ENCODE measurements at places on chromosomes 3 and 15.

DNA sequence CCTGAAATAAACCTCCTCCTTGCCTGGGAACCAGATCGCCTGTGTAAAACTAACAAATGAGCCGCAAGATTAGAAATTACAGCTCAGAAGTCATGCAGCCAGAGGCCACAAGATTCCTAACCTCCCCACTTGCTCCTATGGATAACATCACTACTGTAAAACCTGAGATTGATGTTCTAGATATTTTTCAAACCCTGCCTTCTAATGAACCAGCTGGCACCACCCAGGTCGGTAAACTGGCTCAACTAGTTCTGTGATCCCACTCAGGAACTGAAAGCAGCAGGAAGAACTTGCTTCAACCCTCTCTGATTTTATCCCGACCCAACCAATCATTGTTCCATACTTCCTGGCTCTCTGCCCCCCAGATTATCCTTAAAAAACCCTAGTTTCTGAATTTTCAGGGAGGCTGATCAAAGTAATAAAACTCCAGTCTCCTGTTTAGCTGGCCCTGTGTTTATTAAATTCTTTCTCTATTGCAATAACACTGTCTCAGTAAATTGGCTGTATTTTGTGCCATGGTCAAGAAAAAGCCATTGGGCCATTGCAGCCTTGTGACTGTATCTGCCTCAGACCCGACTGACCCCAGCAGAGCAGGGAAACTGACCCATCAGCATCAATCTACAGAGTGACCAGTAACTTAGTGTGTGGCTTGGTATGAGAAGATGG is 98.9 kb downstream of the RPLP1 start:
- DNase-seq: no peak

DNA sequence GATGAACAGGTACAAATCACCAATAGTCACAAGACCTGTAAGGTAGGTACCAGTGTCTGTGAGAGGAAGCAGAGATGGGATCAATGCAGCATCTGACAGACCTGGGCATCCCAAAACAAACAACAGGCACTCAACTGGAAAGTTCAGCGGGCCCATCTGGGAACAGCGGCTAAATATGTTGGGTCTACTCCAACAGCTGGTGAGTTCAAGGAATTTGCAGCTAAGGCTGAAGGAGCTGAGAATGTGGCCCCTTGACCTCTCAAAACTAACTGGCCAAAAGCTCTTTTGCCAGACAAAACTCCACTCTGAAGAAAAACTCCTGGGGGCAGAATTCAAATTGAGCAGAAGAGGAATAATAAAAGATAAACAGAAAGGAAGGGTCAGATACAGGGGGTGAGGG is 24.4 kb downstream of the AVEN start:
- DNase-seq: no peak

DNA sequence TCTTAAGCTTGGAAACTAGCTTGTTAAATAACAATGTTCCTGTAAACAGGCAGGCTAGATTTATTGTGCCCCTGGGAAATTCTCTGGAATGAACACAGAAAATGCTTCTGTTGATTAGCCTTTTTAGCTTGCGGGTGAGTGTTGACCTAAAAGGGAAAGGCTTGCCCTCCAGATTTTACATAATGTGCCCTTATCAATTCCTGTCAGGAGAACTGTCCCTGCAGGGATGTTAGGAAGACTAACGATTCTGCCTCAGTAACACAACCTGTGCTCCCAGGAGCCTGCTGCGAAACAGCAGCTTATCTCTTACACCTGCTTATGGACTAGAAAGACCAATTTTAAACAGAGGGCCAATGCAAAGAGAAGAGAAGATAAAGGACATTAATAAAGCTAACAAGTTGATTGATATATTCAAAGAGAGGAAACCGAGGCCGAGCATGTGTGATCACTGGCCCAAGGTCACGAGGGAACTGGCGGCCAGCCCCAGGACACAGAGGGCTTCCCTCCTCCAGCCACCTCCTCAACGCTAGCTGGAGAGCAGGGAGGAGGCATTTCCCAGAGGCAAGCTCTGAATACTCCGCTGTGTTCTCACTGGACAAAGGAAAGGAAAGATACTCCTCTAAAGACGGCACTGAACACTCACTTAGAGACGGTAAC is 48.4 kb upstream of the TJP1 start:
- no peak for DNase-seq

GRCh38 chr15:64774629-64775493 is 528 bp downstream of the RBPMS2 start:
- DNase-seq: peak; percentile 56

- no peak for DNase-seq
Observed at GRCh38 chr3:43126536-43126935, 20.7 kb upstream of the POMGNT2 start.

DNA sequence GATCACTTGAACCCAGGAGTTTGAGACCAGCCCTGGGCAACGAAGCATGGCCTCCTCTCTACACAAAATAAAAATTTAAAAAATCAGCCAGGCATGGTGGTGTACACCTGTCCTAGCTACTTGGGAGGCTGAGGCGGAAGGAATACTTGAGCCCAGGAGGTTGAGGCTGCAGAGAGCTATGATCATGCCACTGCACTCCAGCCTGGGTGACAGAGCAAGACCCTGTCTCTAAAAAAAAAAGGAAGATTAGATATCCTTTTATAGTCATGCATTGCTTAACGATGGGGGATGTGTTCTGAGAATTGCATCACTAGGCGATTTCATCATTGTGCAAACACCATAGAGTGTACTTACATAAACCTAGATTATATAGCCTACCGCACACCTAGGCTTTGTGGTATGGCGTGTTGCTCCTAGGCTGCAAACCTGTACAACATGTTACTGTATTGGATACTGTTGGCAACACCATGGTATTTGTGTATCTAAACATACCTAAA is 12.6 kb downstream of the ALAS1 start:
- DNase-seq: no peak

- DNase-seq: no peak
Observed at GRCh38 chr3:65560133-65560532, 478.6 kb downstream of the MAGI1 start.

DNA sequence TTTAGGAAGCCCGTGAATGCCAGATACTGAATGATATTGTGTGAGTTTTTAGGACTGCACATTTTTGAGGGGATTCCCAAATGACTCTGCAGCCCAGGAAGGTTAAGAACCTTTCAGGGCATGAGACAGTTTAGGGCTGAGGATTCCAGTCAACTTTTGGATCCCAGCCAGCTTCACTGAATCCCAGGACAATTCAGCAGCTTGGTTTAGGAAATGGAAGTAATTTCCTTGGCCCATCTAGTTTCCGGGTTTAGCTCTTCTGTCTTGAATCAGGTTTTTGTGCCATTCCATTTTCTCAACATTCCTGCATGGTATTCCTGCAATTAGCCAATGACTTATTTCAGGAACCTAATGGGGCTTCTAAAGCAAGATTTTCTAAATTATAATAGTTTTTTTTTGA is 253.9 kb downstream of the LSAMP start:
- DNase-seq: no peak

DNA sequence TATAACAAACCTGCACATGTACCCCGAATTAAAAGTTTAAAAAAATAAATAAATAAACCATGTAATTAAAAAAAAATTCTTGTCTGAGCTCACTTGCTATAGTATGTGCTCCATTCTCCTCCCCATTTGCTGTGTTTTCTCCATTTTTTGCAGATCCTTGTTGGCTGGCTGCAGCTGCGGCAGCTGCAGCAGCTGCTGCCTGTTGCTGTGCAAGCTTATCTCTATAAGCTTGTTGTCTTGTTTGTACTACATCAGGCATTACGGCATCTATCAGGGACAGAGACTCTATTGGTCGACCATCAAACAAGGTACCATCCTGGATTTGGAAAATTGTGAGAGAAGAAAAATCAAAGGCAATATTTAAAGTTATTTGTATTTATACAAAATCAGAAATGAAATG is 145.9 kb downstream of the TBL1XR1 start:
- DNase-seq: no peak
